ENCODE measurements at places on chromosomes 7 and 10.

GRCh38 chr10:86226781-86227201 lies 139.8 kb downstream of the GRID1 start:
- no peak for DNase-seq

DNA sequence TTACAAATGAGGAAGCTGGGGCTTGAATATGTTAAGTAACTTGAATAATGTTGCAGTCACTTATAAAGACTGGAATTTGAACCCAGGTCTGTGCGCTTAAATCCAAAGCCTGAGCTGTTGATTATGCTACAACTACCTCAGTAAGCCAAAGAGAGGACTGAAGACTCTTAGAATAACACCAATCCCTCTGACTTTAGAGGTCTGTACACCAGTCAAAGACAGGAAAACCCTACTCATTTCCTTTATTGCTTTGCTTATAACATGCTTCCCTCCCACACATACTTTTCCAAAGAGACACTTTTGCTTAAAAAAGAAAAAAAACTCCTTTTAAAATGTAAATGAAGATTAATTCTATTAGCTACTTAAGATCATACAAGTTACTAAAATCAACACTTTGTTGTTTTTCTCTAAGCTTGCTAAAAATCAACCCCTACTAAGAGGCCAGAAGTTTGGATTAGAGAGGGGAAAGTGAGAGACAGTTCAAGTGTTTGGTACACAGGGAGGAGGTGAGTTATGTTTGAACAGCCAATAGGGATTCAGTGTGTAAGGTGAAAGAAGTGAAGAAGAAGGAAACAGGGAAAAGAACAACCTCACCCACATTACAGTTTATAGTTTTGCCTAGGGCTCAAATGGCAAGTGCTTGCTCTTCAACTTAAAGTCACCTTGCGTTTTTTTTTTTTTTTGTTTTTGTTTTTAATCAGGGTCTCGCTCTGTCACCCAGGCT lies 74.8 kb downstream of the MDH2 start:
- DNase-seq: no peak

DNA sequence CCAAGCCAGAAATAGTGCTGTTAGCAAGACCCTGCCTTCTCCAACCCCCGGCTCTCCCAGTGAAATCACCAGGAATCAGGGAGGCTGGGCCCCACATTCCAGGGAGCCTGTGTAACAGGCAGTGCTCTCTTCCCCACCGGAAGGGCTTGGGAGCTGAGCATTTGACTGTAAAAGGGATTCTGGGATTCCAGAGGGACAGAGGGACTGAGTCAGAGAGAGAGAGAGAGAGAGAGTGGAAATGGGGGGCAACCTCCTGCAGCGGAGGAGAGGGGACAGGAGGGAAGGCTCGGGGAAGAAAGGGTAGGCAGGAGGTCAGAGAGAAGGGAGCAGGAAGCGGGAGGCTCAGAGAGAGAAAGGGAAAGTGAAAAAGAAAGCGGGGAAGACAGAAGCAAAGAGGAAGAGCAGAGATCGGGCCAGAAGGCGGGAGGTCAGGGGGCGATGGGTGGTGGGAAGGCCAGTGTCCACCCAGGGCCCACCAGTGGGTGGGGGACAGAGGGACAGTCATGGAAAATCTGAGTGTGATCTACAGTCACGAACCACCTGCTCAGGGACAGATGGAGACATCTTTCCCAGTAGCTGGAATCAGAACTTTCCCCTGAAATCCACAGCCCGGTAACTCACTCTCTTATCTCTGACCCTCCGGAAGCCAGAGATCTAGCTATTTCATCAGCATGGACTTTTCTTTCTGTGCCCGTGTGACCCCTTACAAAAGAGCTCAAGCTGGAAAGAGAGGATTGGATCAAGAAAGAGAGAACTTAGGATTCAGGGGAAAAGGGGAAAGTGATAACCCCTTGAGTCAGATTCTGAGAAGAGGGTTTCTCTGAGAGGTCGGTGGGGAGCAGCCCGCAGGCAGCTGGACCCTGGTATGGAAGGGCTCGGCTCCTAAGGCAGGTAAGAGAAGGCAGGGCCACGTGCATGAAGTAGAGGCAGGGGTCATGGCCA lies 4.6 kb upstream of the SERPINE1 start:
- no peak for DNase-seq

GRCh38 chr10:98957801-98958200 lies 277.9 kb downstream of the HPSE2 start:
- no peak for DNase-seq

DNA sequence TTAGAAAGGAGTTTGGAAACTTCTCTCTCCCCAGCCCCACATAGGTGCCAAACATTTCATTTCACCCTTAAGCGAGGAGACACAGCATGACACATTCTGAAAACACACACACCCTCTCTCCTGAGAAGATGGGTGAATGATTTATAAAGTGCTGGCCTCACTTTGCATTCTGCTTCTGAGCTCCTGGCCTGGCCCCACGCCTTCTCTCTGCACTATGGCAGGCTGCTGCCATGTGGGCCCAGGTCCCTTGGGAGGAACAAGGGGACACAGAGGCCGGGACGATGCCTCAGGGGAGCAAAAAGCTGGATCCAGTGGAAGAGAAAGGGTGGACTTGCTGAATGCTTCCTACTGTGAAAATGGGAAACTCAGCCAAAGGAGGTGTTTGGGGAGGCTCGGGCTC lies 56.0 kb downstream of the CPXM2 start:
- no peak for DNase-seq

- no peak for DNase-seq
Observed at GRCh38 chr7:158586499-158587161, 993 bp downstream of the PTPRN2 start.

DNA sequence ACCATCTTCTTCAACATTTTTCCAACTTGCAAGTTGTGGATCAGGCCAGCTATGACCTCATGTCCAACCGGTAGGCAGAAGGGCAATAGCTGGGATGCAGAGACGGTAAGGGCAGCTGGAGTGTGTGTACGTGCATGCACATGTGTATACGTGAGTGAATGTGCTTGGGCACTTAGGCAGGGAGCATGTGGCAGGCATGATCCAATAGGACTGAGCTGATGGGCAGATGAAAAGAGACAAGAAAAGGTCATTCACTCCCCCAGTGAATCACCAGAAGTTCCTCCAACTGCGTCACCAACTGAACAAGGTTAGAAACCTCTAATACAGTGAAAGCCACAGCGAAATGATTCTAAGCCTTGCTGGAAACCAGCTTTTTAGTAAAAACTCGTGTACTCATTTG lies 176.1 kb downstream of the FGFR2 start:
- no peak for DNase-seq

DNA sequence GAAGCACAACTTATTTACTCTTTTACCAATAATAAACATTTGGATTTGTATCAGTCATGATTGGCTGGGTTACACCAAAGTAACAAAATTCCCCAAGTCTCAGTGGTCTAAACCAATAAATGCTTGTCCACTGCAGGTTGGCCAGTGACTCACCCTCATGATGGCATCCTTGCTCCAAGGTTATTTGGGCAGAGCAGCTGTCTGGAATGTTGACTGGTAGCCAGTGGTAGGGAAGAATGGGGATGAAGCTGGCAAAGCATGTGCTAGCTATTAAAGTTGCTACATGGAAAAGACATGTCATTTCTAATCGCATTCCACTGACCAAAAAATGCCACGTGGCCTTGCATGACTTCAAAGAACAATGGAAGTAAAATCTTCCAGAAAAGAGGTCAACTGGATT lies 1168.7 kb upstream of the CELF2 start:
- DNase-seq: no peak

DNA sequence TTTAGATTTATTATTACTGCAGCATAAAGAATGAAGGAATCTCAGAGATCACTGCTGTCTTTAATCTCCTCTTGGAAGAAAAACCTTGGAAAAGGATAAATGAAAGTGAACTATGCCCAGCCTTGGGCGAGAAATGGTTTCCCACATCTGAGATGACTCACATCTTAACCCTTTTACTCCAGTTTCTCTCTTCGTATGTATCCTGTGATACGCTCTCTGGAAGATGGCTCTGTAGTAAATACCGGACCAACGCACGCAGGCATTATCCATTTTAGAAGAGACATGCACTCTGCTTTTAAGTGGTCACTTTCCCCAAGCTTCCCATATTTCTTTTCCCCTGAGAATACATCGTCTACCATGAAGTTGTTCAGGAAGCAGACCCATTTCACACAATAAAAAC lies 207.3 kb upstream of the BMPER start:
- no peak for DNase-seq

- DNase-seq: no peak
Observed at GRCh38 chr7:13908667-13909397, 80.6 kb downstream of the ETV1 start.

DNA sequence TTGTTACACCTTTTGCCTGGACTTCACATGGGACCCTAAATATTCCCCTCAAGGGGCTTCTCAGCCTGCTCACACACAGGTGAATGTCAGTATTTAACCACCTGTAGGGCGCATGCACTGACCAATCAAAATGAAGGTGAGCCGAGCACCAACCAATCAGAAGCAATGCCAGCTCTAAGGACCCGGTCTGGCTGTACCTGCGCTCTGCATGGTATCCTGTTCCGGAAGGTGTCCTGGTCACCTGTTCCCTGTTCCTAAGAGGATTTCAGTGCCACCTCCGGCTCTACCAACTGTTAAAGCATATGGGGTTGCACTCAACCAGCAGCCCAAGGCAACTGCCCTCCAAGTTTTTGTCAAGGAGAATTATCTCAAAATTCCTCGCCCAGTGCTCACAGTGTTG lies 18.4 kb upstream of the CALN1 start:
- no peak for DNase-seq

Data from stimulated activated CD4-positive, alpha-beta T cell treated with anti-CD3 and anti-CD28 coated beads, TNF-alpha, amount 100 ng/mL, for 1 hour (primary cell).